ENCODE measurements at places on chromosomes 2 and 18.

DNA sequence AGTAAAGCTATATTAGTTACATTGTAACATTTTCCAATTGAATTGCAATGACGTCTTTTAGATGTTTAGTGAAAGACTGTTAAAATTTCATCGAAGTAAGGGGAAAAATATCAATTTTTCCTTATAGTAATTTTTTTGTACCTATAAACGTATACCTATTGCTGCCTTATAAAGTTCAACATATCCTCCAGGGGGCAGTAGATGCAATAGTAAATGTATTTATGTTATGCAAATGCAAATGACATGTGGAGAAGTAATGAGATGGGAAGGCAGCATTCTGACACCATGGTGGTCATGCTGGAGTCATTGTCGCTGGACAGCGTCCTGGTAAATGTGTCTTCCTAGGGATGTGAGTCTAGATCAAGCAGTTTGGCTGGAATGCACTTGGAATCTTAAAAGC, 38.7 kb downstream of the MSTN start:
- no peak for DNase-seq

DNA sequence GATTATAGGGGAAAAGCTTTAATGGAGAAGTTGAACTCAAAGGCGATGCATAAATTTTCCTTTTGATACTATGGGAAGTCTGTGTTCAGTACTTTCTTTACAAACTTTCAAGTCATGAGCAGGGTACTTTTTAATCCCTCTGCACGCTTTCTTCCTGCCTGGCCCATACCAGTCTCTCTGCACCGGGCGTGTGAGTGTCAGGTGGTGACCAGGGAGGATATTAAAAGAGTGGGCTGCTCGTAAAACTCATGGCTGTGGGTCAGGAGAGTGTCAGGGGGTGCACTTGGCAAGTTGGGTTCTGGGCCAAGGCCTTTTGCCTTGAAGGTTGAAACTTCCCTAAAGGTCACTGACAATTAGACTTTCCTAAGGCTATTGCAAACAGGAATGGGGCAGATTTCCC, 367.8 kb downstream of the GPD2 start:
- no peak for DNase-seq

DNA sequence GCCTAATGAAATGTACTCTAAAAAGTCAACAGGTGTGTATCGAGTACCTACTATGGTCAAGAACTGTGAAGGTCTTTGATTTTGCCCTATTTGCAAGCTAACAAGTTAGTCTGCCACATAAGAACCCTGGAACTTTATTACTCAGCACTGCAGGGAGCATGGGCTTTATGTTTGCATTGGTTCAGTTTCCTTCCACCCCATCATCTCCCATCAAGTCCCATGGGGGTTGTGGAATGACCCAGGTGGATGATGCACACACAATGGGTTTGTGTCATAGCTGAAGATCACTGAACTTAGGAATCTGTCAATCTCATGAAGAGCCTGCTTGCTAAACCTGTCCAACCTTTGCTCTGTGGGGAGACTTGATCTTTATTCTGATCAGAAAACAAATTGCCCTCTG, 265.5 kb downstream of the RPRM start:
- no peak for DNase-seq

- no peak for DNase-seq
Observed at GRCh38 chr2:1752751-1753150, 8.4 kb upstream of the PXDN start.
